ENCODE measurements at places on chromosomes 16 and 17.

- no peak for DNase-seq
These were observed 67.8 kb downstream of the ANKRD11 start for GRCh38 chr16:89422527-89422904.

GRCh38 chr16:1545044-1546040 lies 11.9 kb downstream of the TMEM204 start:
- DNase-seq = no peak

DNA sequence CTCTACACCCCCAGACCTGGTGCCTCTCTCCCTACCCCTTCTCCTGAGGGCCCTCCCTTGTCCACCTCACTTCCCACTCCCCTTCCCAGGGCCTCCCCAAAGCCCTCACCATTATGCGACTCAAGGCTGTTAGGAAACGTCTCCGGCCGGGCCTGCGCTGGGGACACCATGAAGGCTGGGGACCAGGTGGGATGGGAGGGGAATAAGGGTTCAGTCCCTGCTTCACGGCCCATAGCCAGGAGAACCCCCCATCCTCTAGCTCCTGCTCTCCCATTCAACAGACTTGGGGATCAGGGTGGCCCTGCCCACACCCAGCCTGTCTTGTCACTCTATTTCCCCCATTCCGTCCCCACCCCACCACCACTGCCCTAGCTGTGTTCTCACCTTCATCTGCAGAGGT lies 2.1 kb downstream of the NEURL4 start:
- DNase-seq = no peak

- no peak for DNase-seq
These were observed 5.6 kb upstream of the CIITA start for GRCh38 chr16:10871157-10871991.

DNA sequence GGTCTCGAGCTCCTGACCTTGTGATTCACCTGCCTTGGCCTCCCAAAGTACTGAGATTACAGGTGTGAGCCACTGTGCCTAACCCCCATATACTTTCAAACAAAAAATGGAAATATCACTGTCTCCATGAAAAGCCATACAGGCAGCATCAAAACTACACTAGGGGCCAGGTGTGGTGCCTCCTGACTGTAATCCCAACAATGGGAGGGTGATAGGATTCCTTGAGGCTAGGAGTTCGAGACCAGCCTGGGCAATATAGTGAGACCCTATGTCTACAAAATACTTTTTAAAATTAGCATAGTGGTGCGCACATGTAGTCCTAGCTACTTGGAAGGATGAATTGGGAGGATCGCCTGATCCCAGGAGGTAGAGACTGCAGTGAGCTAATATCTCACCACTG lies 15.7 kb downstream of the HMOX2 start:
- DNase-seq = no peak

DNA sequence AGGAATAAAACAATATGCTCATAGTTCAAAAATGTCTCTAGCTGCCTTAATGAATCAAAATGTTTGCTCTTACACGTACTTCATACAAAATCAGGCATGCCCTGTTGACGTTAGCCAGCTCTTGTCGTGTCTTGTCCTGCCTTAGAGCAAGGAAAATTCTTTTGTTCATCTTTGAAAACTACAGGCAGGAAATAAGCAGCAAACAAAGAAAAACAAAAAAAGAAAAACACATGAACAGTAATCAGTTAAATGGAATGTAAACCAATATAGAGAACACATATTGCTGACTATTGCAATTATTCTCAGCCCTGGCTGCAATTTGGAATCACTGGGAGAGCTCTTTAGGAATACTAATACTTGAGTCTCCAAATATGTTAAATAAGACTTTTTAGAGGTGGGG lies 1.7 kb downstream of the CAPNS2 start:
- DNase-seq = no peak

- no peak for DNase-seq
These were observed 29.1 kb downstream of the NLRP1 start for GRCh38 chr17:5555254-5555653.

GRCh38 chr16:28873543-28874201 lies 4.6 kb upstream of the ATP2A1 start:
- DNase-seq = peak; percentile 26

GRCh38 chr17:77854083-77854758 lies 104.3 kb upstream of the TNRC6C start:
- no peak for DNase-seq

DNA sequence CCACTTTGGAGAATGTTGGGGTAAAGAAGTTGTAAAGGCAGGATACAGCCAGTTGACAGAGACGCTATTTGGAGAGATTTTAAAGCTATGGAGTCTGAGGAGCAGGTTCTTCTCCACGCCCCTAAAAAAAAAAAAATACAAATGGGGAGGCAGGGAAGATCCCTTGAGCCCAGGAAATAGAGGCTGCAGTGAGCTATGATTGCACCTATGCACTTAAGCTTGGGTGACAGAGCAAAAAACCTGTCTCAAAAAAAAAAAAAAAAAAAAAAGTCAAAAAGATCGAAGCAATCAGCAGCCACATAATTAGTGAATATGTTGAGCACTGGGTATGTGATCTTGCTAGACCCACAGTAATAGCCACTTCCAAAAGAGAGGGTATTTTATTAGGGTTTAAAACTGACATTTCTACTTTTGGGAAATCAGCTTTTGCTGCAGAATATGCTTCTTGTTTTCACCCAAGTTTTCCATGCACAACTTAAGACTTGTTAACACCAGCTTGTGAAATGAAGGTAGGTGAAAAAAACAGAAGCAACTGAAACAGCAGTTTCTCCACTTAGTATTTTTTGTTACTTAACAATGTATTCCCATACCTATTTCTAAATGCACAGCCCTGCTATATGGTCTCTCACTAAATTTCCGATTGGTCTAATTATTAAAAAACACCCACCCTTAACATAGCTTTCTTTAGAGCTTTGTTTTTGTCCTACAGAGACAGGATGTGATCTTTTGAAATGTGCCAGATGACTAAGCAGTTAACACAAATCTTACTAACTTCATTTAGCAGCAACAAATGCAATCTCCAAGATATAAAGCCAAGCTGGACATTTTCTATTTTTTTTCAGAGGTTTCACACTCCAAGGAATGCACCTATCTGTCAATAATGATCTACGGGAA lies 2.5 kb upstream of the ARL6IP1 start:
- no peak for DNase-seq

GRCh38 chr16:54489225-54490111 lies 202.9 kb upstream of the IRX3 start:
- DNase-seq = no peak

GRCh38 chr17:31859487-31860008 lies 504 bp upstream of the COPRS start:
- no peak for DNase-seq

GRCh38 chr17:42408061-42408460 lies 15.0 kb downstream of the CAVIN1 start:
- no peak for DNase-seq

- peak; percentile 1 for DNase-seq
These were observed 227.6 kb upstream of the ASIC2 start for GRCh38 chr17:33520426-33521330.

DNA sequence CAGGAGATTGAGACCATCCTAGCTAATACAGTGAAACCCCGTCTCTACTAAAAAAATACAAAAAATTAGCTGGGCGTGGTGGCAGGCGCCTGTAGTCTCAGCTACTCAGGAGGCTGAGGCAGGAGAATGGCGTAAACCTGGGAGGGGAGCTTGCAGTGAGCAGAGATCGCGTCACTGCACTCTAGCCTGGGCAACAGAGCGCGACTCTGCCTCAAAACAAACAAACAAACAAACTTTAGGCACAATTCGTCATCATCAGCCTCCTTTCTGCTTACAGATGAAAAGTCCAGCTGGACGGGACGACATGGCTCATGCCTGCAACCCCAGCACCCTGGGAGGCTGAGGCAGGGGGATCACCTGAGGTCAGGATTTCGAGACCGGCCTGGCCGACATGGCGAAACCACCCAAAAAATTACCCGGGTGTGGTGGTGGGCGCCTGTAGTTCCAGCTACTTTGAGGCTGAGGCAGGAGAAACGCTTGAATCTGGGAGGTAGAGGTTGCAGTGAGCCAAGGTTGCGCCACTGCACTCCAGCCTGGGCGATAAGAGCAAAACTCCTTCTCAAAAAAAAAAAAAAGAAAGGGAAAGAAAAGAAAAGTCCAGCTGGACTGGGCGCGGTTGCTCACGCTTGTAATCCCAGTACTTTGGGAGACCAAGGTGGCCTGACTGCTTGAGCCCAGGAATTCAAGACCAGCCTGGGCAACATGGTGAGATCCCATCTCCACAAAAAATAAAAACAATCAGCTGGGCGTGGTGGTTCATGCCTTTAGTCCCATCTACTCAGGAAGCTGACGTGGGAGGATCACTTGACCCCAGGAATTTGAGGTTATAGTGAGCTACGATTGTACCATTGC lies 1.5 kb upstream of the SPIRE2 start:
- DNase-seq = no peak

- DNase-seq = no peak
These were observed 31.2 kb upstream of the ENPP7 start for GRCh38 chr17:79699386-79700036.

GRCh38 chr16:58222532-58223316 lies 24.8 kb upstream of the CSNK2A2 start:
- no peak for DNase-seq

DNA sequence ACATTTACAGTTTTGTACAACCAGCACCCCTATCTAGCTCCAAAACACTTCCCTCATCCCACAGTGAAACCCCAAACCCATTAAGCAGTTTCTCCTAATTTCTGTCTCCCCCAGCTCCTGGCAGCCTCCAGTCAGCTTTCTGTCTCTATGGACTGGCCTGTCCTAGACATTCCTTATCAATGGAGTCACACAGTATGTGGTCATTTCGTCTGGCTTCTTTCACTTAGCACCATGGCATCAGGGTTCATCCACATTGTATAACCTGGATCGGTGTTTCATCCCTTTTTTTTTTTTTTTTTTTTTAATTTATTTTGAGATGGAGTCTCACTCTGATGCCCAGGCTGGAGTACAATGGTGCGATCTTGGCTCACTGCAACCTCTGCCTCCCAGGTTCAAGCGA lies 68.5 kb downstream of the ZDHHC7 start:
- no peak for DNase-seq

- DNase-seq = no peak
These were observed 16.9 kb downstream of the MAP3K3 start for GRCh38 chr17:63639125-63639524.

Data from stimulated activated CD8-positive, alpha-beta memory T cell treated with anti-CD3 and anti-CD28 coated beads, Interleukin-15, amount 100 ng/mL, for 1 hour (primary cell).